CD4-positive, alpha-beta T cell treated with Interleukin-15 for 1 hour (primary cell): ENCODE measurements at places on chromosomes 5 and 9.
A peak's percentile ranks its signal among the peaks of the same experiment; 100 is the strongest.

- no peak for DNase-seq
These were observed 200.7 kb downstream of the AOPEP start for GRCh38 chr9:94927048-94927761.

GRCh38 chr9:82091610-82092009 is 103.0 kb downstream of the SPATA31D1 start:
- no peak for DNase-seq

DNA sequence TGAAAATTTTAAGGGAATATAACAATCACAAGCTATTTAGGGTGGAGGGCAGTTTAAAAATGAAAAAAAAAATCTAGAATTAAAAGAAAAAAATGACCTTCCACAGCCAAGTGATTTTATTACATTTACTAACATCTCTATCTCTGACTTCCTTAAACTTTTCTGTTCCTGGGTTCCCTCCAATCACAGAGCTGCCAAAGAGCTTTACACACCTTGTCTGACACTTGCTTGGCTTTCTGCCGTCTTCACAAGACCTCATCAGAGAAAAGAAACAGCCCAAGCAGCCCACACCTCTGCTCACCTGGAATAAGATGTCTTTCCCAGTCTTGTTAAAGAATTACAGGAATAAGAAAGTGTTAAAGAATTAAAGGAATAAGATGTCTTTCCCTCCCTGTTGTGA is 38.9 kb downstream of the PSMB7 start:
- no peak for DNase-seq

GRCh38 chr5:154162539-154163151 is 27.9 kb upstream of the GALNT10 start:
- DNase-seq = no peak

- no peak for DNase-seq
These were observed 35.5 kb downstream of the PLGRKT start for GRCh38 chr9:5402217-5402616.

GRCh38 chr5:176638437-176638836 is 8.0 kb downstream of the EIF4E1B start:
- DNase-seq = no peak

DNA sequence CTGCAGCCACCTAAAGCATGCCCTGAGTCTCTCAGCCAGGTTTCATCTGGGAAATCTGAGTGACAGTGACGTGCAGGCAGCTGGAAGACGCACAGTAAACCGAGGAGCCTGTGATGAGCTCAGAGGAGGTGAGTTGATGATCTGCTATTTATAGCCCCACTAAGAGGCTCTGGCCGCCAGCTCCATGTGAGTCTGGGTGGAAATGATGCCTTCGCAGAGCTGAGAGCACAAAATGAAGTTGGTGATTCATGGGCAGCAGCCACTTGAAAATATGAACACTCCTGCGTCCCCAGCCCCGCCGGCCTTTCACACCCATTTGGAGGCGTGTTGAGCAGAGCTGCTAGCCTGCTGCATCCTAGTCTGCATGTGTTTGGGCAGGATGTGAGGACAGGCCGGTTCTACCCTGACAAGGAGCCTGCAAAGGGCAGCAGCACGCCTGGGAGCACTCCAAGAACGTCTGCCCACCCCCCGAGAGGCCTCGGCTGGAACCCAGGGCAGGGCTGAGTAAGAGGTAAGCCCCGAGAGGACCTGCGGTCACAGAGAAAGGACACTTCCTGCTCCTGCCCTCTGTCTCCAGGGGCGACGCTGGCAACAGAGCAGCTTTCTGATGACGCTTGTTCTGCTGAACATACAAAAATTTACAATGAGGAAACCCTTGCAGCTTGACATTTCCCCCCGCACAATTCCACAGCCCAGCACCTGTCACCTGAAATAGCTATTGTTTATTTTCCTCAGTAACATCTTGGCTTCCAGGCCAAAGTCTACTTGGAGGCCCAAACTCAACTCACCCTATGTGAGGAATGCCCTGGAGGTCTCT is 25.1 kb upstream of the CDKN2AIPNL start:
- DNase-seq = peak; percentile 81

DNA sequence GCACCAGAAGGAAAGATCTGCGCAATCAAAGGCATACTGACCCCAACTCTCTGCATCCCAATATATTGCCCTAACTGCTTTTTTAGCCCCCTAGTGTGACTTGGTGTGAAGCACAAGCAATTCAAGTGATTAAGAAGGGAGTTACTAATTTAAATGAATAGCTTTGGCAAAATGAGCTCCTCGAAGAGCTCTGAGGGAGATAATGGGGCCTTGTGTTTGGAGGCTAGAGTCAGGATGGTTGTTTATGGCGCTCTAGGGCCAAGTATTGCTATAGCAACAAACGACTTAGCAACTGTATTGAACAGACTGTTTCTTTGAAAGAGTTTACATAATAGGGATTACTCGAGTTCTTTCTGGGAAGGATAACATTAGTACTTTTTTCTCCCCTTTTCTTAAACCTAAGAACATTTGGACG is 11.5 kb upstream of the C5orf58 start:
- DNase-seq = no peak

DNA sequence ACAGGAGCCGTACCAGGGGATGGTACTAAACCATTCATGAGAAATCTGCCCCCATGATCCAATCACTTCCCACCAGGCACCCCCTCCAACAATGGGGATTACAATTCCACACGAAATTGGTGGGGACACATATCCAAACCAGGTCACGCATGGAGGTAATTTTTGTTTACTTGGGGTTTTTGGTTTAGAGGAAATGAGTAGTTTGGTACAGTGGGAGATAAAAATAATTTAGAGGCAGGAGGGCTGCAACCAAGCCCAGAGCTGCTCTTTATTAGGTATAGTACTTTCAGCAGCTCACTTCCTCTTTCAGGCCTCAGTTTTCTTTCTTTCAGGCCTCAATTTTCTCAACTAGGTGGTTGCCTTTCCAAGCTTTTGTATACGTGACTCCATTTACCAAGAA is 23.2 kb downstream of the PRUNE2 start:
- no peak for DNase-seq

GRCh38 chr5:94217745-94218144 is 400.7 kb downstream of the KIAA0825 start:
- DNase-seq = no peak

GRCh38 chr5:169052207-169052606 is 248.7 kb downstream of the SLIT3 start:
- no peak for DNase-seq

DNA sequence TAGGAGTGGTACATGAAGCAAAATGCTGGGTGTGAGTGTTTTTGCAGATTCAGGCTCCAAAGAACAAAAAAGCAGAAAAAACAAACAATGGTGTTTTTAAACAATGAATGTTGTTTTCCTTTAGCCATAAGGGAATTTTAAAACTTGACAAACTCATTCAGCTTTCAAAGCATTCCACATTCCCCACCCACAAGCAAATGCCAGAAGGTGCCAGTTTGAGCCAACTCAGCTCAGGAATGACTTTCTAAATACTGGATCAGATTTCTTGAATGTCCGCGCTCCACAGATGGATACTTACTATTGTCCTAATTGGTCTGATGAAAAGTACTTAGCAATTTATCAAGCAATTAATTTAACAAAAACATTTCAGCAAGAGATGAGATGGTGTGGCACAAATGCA is 12.9 kb upstream of the MOB3B start:
- no peak for DNase-seq

- DNase-seq = no peak
These were observed 79.6 kb downstream of the WNK2 start for GRCh38 chr9:93263334-93264229.

- DNase-seq = no peak
These were observed 97.6 kb downstream of the BASP1 start for GRCh38 chr5:17314907-17315471.

DNA sequence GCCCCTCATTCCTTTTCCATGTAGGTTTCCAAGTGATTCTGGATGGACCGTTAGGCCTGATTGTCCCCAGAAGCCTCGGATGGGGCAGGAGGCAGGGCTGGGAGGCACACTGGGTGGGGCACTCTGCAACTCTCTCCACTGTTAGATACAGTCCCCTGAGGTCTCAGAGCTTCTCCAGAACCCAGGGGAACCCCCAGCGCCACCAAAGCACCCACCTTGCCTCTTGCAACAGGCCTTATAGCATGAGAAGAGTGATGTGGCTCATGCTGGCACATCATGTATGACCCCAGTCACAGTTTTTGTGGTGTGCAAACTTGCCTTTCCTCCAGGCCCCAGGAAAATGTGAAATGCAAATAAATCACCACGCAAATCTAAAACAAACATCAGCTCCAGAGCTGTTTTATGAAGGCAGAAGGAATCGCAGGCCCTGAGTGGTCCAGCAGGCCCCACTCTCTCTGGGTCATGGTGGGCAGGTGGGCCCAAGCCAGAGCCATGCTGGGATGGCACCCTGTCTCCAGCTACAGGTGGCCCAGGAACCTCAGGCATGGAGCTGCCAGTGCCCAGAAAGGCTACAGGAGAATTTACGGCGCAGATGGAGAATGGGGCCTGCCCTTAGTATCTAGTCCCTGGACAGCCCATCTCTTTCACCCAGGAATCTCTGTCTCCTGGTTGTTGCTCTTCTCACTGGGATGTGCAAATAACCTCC is 36.3 kb upstream of the CDKN2AIPNL start:
- no peak for DNase-seq
